ENCODE measurements at places on chromosomes 13 and 19.

- DNase-seq: no peak
Measured at GRCh38 chr13:33859691-33860303, 41.8 kb downstream of the RFC3 start.

GRCh38 chr13:104920091-104920490 is 1615.4 kb downstream of the EFNB2 start:
- no peak for DNase-seq

- DNase-seq: no peak
Measured at GRCh38 chr13:87667686-87668085, 3.5 kb upstream of the SLITRK5 start.

DNA sequence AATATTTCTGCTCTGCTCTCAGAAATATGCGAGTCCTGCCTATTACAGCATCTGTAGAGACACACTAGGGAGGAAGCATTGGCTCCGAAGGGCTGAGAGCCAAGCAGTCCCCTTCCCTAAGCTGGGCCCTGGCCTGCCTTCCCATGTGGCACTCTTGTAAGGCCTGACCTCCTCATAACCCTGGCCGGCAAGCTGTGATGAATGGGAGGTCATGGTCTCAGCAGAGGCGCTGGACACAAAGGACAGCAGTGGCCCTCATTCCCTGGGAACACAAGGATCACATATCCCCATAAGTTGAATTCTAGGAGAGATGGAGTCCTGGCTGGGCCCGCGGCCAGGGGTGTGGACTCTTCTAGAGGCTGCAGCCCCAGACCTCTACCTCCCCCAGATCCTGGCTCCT is 483.3 kb downstream of the ZNF536 start:
- DNase-seq: no peak

- DNase-seq: no peak
Measured at GRCh38 chr19:50292216-50292827, 36.9 kb downstream of the KCNC3 start.

Measured in NCI-H524 treated with DMSO at 0.1 percent for 48 hours (cell line).